ENCODE measurements at places on chromosomes 1 and 21. TPM values are rescaled to one million over a fixed set of nuclear protein-coding genes. Genes with fewer than 3 reads are reported as not detected.

GRCh38 chr1:55558515-55558914 is 343.4 kb upstream of the USP24 start:
- DNase-seq: no peak

The PTPN7 gene
- total RNA-seq: 0.22 TPM

DNA sequence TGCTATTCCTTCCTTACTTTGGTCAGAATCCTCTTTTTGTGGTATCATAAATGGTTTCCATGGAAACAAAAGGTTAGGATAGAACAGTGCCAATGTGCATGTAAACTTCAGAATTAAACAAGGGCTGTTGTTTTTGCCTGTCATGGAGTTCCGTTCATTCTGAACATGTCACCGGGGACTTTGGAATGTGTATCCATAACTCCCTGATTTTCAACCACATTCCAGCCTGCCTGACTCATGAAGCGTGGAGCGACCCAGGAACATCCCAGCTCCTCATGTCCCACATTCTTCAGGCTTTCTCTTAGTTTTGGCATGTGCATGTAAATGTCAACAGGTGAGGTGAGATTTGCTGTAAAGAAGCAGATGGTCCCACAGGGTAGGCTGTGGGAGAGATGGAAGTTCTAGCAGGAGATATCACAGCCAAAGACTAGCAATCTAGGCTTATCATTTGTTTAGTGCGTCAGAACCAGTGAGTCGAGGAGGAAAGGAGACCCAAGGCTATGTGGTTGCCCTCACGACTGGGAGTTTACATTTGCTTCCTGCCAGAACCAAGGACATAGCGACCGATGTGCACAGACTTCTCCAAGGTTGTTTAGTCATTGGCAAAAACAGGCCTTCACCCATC is 23.0 kb upstream of the DNAJC11 start:
- DNase-seq: no peak

- no peak for DNase-seq
Measured at GRCh38 chr1:21077085-21077484, 99.6 kb downstream of the EIF4G3 start.

DNA sequence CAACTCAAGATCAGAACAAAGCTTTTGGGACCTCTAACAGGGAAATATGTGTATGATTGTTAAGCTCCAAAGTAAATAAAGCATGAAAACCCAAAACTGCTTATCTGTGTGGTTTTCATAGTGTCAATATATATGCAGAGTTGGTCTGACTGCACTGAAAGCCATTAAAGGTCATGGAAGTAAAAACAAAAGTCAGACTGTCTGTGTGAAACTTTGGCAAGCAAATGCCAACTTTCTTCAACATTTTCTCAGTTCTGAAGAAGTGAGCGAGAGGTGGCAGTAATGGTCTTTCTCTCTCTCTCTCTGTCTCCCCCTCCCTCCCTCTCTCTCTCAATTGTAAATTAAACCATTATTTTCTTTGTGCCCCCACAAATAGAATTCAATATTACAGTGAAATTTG is 100.1 kb upstream of the S1PR1 start:
- DNase-seq: no peak

DNA sequence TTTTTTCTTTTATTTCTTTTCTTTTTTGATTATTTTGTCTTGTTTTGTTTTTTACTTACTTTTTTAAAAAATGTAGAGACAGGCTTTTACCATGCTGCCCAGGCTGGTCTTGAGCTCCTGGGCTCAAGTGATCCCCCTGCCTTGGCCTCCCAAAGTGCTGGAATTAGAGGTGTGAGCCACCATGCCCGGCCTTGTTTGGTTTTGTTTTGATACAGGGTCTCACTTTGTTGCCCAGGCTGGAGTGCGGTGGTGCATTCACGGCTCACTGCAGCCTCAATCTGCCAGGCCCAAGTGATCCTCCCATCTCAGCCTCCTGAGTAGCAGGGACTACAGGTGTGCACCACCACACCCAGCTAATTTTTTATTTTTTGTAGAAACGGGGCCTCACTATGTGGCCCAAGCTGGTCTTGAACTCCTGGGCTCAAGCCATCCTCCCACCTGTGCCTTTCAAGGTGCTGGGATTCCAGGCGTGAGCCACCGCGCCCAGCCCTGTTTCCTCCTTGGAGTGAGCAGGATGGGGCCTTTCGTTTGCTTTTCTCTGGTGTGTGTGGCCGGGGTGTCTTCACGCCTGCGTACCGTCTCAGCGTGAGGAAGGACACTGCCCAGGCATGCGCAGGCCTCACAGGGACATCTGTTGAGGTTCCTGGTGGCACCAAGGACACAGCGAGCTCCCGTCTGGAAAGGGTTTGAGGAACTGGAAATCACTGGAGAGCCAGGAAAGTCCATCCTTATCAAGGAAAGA is 15.5 kb downstream of the SLC45A1 start:
- DNase-seq: no peak
